Activated T-cell treated with anti-CD3 and anti-CD28 coated beads for 48 hours (primary cell): ENCODE measurements at places on chromosomes 1 and 21.

DNA sequence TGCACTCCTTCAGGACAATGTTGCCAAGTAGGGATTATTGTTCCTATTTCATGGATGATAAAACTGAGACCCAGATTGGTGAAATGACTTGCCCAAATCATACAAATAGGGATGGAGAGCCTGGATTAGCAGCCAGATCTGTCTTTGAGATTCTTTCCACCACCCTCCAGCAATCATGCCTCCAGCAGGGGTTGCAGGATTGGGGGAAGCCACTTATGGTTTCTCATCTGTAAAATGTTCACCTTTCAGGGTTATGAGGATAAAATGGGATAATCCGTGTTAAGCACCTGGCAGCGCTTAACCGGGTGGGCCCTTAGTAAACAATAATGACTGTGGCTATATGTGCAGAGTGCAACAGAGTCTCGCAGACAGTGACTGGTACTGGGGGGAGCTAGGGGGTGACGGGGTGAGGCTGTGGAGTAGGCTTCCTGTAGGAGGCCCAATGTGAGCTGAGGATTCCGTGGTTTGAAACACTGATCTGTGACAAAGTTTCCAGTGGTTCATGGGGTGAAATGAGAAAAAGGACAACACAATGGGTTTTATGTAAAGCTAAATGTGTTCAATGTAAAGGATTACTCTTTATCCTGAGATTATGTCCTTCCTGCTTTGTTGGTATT lies 33.7 kb upstream of the FOXO6 start:
- no peak for DNase-seq

- DNase-seq = no peak
Measured at GRCh38 chr1:236515443-236515958, 8.3 kb upstream of the LGALS8 start.

DNA sequence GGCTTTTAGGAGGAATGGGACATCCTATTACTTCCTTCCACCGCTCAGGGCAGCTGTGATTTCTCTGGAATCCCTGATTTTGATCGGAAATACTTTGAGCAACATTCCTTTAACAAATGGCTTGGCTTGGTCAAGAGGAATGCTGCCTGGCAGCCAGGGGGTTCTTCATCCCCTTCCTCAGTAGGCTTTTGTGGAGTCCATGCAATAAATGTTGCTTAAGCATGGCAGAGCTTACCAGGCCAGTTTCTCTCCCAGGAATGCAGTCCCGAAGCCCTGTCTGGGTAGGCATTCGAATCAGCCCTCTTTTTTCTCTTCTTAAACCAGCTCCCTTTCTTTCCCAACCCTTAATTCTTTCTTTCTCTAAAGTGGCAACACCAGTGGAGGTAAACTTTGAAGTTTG lies 177.1 kb upstream of the KIAA0040 start:
- DNase-seq = no peak

DNA sequence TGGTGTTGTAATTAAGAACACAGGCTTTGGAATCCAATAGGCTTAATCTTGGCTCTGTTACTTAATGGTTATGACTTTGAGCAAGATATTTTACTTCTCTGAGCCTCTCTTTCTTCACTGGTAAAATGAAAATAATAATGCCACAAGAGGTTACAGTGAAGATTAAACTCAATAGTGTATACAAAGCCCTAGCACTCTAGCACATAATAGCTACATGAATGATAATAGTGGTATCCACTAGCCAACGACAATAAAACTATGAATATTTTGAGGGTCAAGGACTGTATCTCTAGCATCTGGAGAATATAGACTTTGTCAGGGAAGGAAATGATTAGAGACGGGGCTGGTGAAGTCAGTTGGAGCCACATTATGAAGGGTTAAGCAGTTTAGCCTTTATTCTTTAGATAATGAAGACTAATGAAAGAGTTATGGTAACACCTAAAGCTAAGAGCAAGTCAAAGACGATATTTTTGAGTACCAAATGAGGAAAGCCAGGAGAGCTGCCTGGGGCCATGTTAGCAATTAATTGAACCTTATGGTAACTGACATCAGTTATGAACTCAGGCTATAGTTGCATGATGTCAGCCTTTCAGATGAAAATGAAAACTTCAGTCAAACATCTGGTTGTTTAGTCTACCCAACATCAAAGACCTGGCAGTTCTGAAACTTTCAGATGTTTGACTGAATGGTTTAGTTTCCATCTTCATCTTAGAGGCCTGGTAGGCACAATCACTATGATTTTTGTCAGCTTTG lies 32.8 kb upstream of the RNF11 start:
- DNase-seq = no peak

- no peak for DNase-seq
Measured at GRCh38 chr1:203768256-203768655, 3.3 kb downstream of the LAX1 start.

DNA sequence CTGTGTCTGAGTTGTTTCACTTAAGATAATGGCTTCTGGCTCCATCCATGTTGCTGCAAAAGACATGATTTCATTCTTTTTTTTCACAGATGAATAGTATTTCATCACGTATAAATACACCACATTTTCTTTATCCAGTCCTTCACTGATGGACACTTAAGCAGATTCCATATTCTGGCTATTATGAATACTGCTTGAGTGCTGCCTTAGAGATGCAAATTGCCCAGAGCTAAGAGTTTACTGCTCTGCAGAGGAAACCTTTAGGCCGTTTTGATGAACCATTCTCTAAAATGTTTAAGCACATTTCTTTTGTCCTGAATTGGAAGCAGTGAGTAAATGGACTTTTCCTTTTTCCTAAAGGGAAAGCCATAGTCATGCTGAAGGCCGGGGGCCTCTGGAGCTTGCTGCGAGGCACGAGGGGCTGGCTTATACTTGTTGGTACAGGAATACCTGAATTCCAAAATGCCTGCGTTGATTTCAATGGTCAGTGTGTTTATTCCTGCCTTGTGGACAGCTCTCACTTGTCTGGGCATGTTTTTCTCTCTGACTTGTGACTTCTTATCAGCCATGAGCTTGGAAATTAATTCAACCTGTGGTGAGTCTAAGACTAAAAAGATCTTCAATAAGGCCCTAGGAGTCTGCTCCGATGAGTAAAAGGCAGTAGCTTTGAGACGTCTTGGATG lies 201.0 kb upstream of the MAP1LC3C start:
- DNase-seq = no peak
